Nephron progenitor cell (in vitro differentiated cells): ENCODE measurements at places on chromosomes 3 and 15.
A peak's percentile ranks its signal among the peaks of the same experiment; 100 is the strongest.

- DNase-seq: no peak
Observed at GRCh38 chr3:71262364-71263265, 320.9 kb downstream of the FOXP1 start.

GRCh38 chr15:68640791-68641331 is 62.1 kb downstream of the CORO2B start:
- DNase-seq: no peak

DNA sequence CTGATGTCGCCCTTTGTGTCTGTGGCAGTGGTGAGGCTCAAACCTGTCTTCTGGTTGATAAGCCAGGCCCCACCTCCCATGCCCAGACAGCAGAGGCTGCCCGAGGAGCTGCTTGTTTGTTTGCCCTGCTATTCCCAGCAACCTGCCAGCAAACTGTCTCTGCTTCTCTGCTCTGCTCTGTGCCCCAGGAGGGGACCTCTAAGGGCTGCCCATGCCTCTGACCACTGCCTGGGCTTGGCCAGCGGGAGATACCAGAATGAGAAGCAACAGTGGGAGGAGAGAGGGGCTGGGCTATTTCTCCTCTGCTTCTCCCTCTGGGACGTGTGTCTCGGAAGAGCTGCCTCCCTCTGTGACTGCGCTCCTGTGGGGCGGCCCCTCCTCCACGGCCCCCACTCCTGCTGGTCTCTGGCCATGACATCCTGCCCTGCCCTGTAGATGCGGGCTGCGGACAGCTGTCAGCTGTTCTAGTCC is 213.1 kb downstream of the RPLP1 start:
- peak; percentile 32 for DNase-seq

GRCh38 chr15:85010386-85011159 is 28.9 kb downstream of the PDE8A start:
- no peak for DNase-seq

DNA sequence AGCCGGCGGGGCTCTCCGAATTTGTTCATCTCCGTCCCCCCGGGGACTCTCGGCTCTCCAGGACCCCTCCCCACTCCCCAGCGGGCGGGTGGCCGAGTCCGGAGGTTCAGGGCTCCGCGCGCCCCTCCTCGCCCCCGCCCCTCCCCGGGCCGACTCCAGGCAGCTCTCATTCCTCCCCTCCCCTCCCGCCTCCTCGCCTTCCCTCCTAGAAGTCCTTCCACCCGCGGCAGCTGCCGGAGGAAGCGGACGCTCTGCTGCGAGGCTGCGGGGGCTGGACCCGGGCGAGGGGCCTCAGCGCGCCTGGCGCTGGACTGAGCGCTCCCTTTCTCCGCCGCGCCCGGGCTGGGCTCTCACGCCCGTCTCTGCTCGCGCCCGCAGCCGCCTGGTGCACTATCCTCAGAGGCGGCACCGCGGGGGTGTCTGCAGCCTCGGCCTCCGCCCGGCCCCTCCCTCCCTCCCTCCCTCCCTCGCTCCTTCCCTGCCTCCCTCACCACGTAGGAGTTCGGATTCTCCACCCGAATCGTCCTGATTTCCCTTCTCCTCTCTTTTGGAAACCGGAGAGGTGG is at the start of gene ROBO2:
ROBO2 (plus strand) TSS at position 494 of the 566 bp plus-strand sequence. CDS start 687 bp downstream, outside the sequence.
- DNase-seq: peak; percentile 83

GRCh38 chr15:53840681-53841080 is 81.2 kb upstream of the WDR72 start:
- no peak for DNase-seq

DNA sequence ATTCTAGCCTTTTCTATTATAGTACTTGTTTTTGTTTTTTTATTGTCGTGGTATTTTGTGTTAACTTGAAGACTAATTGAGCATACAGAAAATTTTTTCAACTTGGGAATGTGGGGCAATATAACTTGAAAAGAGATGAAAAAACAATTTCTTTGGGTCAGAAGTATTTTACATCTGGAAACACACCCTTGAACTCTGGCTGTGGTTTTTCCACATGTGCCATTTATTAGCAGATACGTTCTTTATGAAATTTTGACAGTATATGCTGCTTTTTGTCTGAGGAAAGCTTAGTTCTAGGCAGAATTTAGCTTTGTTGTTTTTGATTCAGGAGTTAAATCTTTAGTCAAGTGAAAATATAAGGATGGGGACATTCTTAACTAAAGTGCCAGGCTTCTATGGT is 44.7 kb downstream of the TCF12 start:
- DNase-seq: no peak

DNA sequence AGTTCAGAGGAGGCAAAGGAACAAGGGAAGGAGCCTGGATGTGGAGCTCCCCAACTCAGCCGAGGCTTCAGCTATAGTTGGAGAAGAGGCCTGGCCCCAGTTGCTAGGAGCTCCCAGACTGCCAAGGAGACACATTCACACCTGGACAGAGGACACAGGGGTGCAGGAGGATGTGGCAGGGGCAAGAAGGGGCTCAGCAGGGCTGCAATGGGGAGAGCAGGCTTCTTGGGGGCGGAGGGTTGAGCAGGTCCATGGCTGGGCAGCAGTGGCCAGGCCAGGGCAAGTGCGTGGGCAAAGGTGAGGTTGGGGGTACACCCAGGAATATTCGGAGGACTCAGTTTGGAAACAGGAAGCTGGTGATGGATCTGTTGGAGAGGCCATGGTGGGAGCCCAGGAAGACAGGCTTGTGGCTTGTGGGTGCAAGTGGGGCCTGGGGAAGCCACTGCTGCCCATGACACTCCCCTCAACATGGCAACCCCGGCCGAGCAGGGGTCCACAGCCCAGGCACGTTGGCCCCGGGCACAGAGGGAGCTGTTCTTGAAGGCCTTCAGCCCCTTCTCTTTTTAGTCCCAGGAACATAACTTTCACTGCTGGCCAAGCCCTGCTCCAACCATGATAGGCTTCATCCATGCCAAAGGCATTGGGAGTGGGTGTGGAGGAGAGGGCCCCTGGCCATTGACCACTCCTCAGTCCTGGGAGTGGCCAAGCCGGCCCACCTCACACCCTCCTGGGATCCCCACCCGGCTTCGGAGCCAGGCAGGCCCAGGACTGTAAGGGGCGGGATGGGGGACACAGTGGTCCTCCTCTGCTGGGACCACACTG is 33.3 kb downstream of the TSPAN3 start:
- no peak for DNase-seq

DNA sequence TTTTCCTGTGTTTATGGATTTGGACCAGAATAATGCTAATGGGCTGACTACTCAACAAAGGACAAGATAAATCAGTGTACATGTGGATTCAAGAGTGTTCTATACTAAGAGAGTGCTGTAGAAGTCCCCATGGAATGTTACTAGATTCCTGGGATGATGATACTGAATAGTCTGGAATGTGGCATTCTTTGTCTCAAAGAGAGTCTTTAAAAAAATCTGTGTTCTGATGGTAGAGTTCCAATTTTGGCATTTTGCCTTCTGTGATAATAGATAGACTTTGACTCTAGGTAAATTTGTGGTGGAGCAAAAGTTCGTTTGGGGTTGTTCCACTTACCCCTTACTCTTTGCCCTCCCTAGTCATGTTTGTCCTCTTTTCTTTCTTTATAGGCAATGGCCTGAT is 43.7 kb downstream of the NMD3 start:
- no peak for DNase-seq

- peak; percentile 55 for DNase-seq
Observed at GRCh38 chr3:190424478-190425439, 24.9 kb downstream of the TMEM207 start.

- no peak for DNase-seq
Observed at GRCh38 chr3:193711964-193712598, 119.1 kb downstream of the OPA1 start.

DNA sequence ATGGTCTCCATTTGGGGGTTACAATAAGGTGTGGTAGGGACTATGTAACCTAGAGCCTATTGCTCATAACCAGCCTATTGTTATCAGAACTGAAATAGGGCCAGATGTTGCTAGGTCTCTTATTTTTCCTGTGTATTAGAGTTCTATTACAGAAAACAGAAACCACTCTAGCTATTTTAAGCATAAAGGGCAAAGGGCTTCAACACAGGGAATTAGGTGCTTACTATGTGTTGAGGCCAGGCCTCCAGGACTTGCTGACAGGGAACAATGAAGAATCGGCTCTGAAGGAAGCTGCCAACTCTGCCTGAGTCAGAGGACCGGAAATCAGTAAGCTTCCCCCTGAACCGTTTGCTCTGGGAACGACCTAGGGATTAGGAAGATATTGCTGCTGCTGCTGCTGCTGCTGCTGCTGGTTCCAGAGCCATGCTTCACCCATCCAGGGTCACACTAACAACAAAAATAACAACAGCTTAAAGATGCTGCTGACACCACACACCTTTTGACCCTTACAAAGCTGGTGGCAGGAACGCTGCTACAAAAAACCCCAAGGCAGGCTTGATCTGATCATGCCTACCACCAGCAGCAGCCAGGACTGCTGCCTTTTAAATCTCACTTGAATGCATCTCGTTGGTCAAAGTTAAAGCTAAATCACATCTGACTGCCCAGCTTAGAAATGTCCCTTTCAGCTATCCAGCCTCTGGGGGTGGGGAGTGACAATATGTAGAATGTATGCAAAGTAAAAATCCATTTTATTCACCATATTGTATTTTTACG is 276.9 kb upstream of the IL12A start:
- DNase-seq: no peak

- peak; percentile 25 for DNase-seq
Observed at GRCh38 chr15:55694652-55695150, 48.3 kb downstream of the PRTG start.

- no peak for DNase-seq
Observed at GRCh38 chr3:113266738-113267137, 55.4 kb downstream of the BOC start.

DNA sequence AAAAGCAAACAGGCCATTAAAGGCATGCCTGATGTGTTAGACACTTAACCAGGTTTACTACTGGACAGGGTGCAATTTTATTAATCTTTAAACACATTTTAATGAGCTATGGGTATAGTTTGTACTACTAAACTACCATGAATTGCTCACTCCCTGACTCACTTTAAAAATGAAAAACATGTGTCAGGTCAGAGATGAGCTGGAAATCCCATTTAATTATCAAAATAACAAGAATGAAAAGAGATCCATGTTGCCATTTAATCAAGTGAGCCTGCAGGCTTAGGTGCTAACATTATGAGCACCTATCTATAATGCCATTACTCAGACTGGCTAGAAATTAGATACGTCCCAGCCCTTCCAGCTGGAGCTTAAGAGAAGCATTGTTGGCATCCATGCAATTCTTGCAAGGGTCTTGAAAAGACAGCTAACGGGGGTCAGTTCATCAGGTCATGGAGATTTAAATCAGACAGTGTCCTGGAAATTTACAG is 224.4 kb downstream of the THRB start:
- peak; percentile 20 for DNase-seq

DNA sequence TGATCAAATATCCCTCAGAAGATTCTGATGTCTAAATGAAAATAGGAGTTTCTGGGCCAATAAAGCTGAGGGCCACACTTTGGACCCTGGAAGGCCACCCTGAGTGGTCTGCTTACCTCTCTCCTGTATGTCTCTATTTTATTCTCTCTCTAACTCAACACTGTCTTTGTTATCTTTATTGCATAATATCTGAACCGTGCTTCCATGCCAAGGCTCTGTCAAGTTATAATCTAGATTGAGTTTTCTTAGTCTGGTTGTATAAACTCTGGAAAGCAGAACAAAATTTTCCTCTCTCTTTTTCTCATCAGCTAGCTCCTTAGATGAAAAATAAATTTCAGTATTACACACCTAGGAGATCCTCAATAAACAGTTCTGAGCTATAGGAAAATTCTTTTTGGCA is 36.2 kb upstream of the ACTL6A start:
- DNase-seq: no peak

DNA sequence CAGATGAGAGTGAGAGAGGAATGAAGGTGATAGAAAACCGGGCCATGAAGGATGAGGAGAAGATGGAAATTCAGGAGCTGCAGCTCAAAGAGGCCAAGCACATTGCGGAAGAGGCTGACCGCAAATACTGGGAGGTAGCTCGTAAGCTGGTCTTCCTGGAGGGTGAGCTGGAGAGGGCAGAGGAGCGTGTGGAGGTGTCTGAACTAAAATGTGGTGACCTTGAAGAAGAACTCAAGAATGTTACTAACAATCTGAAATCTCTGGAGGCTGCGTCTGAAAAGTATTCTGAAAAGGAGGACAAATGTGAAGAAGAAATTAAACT is 88.9 kb downstream of the EOMES start:
- DNase-seq: no peak

DNA sequence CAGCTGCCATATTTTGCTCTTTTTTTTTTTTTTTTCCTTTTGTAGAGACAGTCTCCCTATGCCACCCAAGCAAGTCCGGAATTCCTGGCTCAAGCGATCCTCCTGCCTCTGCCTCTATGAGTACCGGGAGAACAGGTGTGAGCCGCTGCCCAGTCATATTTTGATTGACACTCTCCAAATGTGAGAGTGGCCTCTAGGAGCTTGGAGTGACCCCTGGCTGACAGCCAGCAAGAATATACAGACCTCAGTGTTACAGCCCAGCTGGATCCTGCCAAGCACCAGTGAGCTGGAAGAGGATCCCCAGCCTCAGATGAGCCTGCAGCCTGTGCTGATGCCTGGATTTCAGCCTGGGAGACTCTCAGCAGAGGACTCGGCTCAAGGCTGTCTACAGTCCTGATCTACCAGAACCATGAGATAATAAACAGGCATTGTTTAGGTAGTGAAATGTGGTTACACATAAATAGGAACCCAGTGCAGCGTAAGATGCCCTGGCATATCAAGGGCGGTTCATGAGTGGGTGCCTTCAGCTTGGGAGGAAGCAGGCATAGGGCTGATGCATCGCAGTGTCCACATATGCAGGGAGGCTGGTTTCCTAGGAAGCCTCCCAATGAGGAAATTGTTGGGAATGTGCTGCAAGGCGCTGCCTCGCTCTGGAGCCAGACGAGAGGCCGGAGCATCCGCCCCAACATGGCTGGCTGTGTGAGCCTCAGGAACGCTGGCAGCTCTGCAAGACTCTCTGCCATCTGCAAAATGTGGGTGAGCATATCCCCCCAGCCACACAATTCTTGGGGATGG is 38.9 kb upstream of the ATP10A start:
- peak; percentile 12 for DNase-seq

- no peak for DNase-seq
Observed at GRCh38 chr3:107414325-107414964, 37.2 kb downstream of the CCDC54 start.

DNA sequence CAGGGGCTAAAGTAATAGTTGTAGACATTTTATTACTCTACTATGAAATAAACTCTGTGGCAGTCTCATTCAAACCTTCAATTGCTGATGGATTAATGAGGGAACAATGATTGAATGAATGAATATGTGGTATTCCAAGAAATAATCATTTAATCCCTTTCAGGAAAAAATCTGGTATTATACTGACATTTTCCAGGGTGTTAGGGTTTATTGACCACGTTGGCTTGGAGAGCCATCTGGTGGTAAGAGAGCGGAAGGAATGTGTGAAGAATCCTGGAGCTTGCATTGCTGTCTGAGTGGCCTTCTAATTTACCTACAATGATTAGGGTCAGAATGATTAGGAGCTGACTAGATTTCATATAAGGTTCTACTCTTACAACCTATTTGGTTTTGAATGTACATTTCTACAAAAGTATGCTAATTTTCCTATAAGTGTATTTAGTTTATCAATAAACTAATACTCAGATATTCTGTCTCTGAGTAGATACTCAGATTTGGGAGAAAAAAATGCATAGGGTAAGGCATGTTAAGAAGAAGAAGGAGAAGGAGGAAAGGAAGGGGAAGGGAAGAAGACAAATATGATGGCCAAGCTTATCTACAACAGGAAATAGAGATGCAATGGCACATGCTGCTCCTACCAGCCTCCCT is 249.9 kb downstream of the ROBO1 start:
- peak; percentile 10 for DNase-seq
